T47D (cell line): ENCODE measurements at places on chromosomes 12 and 14.

GRCh38 chr12:63955831-63956666 lies 111.5 kb downstream of the SRGAP1 start:
- no peak for DNase-seq

GRCh38 chr14:101808020-101808641 lies 46.6 kb downstream of the PPP2R5C start:
- DNase-seq: peak; percentile 18

- no peak for DNase-seq
These were observed 95.2 kb downstream of the TSPAN9 start for GRCh38 chr12:3172124-3173007.

- DNase-seq: no peak
These were observed 94.7 kb downstream of the SLC5A8 start for GRCh38 chr12:101115326-101115725.

- no peak for DNase-seq
These were observed 7.4 kb downstream of the GLIPR1L1 start for GRCh38 chr12:75341873-75342272.
